Stimulated activated CD4-positive, alpha-beta T cell treated with anti-CD3 and anti-CD28 coated beads, TNF-alpha, amount 100 ng/mL, for 48 hours (primary cell): ENCODE measurements at places on chromosomes 2 and 18.

DNA sequence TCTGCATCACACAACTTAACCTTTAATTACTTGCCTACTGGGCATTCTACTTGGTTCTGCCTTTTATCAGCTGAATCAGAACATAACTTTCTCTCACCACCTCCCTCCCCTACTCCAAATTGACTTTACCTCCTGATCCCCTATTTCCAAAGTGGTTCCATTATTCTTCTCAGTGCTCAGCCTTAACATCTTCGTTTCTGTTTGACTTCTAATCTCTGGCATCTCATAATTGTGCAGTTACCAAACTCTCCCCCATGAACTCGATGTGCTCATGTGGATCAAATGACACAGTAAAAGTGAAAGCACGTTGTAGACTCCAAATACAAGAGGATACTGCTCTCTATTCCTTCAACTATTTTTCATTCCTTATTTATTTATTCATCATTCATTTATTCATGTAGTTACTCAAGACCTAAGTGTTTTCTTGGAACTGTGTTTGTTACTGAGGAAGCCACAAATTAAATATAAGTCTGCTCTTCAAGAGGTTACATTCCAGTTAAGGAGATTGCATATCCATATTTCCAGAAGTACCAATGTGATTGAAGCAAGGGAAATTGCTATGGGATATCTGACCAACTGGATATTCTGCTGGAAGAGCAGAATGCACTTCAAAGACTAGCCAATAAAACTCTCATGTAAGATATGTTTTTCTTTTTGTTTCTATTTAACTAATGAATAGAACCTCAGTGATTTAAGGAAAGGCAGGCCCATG is 158.8 kb downstream of the TMEFF2 start:
- DNase-seq, result no peak

- DNase-seq, result no peak
These were observed 91.8 kb upstream of the NEDD4L start for GRCh38 chr18:57951999-57952774.

DNA sequence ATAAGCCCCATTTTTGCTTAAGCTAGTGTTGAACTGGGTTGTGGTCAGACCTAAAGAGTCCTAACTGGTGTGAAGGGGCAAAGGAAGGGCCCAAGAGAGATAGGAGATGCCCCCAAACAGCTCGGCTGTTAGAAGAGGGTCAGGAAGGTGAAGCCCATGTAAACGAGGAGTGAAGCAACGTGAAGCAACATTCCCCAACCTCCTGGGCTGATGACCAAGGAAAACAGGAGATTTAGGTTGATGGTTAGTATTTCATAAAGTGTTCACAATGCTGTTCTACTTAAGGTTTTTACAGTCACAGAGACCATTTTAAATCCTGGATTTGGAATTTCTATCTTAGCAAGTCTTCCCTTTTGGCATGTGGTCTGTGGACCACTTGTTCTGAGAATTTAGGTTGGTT is 144.0 kb upstream of the SERPINE2 start:
- DNase-seq, result no peak

DNA sequence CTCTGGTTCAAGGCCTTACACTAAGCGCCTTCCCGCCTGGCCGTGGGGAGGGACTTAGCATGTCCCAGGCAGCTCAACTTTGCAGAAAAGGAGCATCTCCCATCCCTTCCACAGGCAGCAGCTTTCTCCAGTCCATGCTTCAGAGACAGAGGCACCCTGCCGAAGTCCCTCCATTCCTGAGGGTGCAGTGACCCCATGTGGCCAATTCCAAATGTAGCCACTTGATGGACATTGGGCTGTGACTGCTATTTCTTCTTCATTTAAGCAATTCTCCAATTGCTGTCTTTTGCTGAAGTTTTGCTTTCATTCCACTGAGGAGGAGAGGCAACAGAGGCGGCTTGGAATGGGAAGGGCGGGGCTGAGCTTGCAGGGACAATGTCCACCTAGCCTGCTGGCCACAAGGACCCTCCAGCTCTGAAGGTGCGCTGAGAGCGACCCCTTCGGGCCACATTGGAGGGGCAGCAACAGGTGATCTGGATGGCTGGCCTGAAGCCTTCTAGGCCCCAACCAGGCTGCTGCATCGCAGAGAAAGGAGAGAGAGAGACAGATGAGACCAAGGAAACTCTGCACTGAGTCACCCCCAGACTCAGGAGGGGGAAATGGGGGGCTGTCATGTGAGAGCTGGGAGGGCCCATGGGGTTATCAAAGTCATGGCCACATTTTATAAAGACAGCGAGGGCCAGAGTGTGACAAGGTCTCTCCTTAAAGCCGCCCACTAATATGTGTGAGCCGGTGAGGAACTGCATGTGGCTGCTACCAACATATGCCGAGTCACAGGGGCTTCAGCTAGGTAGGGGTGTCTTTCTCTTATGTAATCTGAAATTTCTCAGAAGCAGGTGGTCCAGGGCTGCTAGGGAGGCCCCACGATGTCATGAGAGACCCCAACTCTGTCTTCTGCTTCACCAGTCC is 61.3 kb downstream of the LONRF2 start:
- DNase-seq, result no peak

DNA sequence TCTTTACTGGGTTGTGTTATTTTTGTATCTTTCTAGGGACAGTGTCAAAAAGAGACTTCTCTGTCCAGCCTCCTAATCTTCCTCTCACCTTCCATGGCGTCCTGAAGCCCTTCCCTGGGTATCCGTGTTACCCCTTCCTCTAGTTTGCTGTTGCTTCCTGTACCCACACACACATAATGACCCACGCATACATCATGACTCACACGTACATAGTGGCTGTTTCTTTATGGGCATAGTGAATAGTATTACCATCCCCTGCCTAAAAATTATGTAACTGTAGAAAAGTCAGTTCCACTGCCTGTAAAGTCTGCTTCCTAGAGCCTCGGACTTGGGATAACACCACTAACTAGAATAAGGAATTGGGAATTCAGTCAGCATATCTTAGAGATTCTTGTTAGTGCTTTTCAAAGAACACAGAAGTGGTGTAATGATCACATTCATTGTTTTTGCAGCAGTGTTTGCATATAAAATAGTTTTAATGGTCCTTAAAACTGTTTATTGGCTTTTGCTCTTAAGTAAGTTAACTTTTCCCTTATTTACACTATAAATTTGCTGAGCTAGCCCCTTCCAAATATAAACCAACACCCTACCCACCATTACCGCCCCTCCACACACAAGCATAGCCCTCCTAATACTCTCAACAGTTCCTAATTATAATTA is 308.4 kb upstream of the RAB12 start:
- DNase-seq, result no peak

- DNase-seq, result no peak
These were observed 109.6 kb upstream of the ALKAL2 start for GRCh38 chr2:397521-397920.

DNA sequence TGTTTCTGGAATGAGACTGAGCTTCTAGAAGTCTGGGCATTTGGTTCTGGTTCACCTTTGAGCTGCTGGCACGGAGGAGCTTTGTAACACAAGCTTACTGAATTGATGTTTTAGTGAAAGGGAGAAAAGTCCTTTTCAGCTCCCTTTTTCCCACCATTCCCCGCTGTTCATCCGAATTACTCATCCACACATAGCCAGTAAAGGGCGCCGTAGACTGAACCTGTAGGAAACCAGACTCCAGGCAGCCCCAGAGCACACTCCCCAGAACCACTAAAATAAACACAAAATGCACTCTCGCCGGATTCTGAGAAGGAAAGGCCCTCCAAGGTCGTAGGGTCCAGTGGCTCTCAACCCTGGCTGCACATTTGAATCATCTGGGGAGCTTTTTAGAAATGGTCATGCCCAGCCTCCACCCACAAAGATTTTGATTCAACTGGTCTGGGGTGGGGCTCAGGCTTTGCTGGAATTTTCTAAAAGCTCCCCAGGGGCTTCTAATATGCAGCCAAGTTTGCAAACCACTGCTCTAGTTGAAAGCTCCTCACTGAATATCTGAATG is 29.6 kb downstream of the TCF7L1 start:
- no peak for DNase-seq

- no peak for DNase-seq
These were observed 112.9 kb downstream of the NR4A2 start for GRCh38 chr2:156219491-156220100.

GRCh38 chr18:63619661-63620060 is 24.4 kb downstream of the SERPINB4 start:
- no peak for DNase-seq

GRCh38 chr2:154710685-154711084 is 12.2 kb downstream of the KCNJ3 start:
- no peak for DNase-seq

GRCh38 chr2:216743781-216744180 is 48.4 kb upstream of the IGFBP5 start:
- no peak for DNase-seq

DNA sequence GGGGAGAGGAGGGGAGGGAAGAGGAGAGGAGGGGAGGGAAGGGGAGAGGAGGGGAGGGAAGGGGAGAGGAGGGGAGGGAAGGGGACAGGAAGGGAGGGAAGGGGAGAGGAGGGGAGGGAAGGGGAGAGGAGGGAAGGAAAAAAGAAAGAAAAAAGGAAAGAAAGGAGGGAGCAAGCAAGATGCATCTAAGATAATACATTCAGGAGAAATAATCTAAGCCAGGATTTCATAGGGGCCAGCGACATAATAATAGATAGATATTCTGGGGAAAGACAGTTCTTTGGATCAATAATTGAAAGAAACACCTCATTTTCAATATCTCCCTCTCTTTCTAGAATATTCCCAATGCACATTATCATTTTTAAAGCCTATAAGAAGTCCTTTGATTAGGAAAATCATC is 328.9 kb upstream of the ID2 start:
- DNase-seq, result no peak

DNA sequence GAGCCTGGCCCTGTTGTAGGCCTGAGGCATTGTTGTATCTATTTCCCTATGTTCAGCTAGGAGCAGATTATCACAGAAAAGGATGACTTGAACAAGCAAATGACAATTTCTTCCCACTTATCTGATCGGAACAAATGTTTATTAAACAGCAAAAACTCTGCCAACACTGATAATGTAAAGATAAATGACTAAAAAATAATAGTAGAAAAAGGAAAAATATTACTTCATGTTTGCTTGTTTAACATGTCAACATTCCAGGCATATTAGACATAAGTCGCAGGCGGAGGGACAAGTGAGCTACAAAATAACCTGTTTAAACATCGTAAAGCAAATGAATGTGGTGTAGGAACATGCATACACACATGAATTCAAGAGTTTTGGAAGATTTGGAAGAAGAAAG is 257.9 kb downstream of the TMX3 start:
- no peak for DNase-seq

GRCh38 chr2:202821206-202822160 is 50.1 kb downstream of the ICA1L start:
- no peak for DNase-seq

DNA sequence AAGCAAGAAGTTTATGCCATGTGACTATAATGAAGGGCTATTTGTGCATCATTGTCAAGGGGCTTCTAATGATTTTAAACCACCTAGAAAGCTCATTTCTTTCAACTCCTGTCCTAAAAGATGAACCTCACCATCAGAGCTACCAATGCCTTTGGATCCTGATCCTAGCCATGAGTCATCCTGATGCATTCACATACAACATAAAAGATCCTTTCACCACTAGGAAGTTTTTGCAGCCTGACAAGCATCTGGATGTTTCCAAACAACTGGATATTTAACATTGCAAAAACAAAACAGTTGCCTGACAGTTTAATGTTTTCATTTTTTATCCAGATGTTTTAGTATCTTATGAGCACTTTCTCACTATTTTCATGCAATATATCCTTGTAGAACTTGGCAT is 425.3 kb downstream of the MBD2 start:
- DNase-seq, result no peak

DNA sequence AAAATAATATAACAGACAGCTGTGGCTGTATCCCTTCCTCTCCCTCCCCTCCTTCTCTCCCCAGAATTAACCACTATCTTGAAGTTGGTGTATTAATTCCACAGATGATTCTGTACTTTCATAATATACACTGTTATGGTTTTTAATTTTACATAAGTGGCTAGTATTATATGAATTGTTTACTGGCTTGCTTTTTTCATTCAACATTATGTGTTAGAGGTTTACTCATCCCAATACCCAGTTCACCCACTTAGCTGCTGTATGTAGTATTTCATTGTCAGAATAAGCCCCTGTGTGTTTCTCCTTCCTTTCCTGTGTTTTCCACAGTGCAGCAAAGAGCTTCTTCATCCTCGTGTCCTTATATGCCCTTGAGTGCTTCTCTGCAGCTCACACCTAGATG is 75.6 kb upstream of the B3GNT7 start:
- DNase-seq, result no peak

GRCh38 chr2:188880740-188881139 is 93.4 kb upstream of the COL3A1 start:
- no peak for DNase-seq

DNA sequence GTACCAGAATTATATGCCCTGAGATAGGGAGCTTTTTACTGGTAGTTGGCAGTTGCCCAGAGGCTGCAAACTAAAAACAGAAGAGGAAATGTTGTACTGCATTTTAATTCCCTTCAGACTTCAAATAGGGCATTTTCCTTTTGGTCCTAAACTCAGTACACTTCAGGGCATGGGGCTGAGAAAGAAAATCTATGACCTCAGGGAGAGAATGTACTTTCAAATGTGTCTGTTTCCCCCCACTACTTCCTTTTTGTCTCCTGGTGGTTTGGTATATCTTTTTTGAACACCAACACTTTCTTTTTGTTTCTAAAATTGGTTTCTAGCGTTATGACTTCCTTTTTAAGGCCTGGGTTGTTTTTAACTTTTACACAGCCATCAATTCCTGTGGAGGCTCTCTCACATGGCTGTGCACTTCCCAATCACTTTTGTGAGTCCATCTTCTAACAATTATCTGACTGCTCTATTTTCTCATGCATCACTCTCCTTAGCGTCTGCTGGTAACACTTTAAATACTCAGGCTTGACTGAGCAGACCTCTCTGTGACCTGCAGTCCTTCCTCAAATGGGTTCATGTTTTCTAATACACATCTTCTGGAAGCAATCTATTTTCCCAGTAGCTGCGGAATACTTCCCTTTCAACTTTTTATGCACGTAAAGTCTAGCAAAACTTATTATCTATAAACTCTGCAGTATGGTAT is 596.0 kb downstream of the LRP1B start:
- DNase-seq, result no peak

- DNase-seq, result no peak
These were observed 87.7 kb downstream of the LIMS1 start for GRCh38 chr2:108621687-108622681.

GRCh38 chr2:100718065-100718629 is 101.8 kb upstream of the NPAS2 start:
- no peak for DNase-seq

GRCh38 chr2:160156100-160156499 is 44.0 kb downstream of the ITGB6 start:
- no peak for DNase-seq

DNA sequence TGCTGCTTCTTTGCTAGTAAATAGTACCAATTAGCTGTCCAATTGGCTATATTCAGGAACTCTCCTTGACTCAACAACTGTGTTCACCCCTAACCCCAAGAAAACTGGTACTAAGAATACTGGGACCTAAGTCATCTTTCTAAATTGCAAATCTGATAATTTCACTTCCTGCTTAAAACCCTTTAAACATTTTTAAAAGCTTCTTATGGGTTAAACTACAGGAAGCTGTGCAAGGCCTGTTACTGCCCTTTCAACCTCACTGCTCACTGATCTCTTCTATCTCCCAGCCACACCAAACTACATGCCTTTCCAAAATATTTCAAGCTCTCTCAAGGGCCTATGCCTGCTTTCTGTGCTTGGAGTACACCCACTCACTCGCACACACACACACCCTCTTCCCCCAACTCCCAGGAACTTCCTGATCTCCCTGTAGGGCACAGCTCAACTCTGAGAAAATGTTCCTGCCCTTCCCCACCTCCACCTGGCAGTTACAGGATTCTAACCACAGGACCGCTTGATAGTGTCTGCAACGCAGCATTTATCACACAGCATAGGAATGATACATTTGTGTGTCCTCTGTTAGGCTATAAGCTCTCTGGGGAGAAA is 6.7 kb downstream of the LMAN1 start:
- no peak for DNase-seq
